HFFc6 (cell line): ENCODE measurements at places on chromosomes 16 and 17.

- H3K27me3 ChIP-seq = peaks cover 21% of the 10 kb centered on the region
- no peak for DNase-seq
- H3K4me1 ChIP-seq = peaks cover 6% of the 10 kb centered on the region; the same call in 1 of the 2 replicates
Observed at GRCh38 chr16:22815863-22816262, 1.9 kb downstream of the HS3ST2 start.

- H3K27me3 ChIP-seq = peaks cover 2% of the 10 kb centered on the region; the same call in 1 of the 2 replicates
- no peak overlapping the region for H3K27ac ChIP-seq
- DNase-seq = peak; percentile 57
- H3K36me3 ChIP-seq = no peaks in the 10 kb centered on the region
- H3K4me1 ChIP-seq = peaks cover 23% of the 10 kb centered on the region
Observed at GRCh38 chr17:8192070-8192815, 2.3 kb upstream of the BORCS6 start.

DNA sequence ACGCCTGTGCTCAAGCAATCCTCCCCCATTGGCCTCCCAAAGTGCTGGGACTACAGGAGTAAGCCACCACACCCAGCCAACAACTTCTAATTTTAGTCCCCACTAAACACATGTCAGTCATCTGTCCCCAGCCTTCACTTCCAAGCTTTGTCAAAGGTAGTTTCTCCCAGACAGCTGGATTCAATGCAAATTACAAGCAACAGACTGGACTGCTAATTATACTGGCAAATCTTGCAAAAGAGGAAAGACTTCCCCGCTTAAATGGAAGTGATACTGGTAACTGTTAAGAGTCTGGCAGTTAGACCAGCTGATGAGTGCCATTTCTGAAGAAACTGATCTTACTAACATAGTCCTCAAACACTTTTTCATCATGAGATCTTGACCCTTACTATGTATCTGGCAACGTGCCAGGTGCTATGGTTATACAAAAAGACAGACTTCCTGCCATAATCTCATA, 8.2 kb upstream of the GGA2 start:
- no peak for DNase-seq
- H3K27ac ChIP-seq = no peak overlapping the region
- no peak overlapping the region for H3K4me3 ChIP-seq
- peaks cover 35% of the 10 kb centered on the region for H3K36me3 ChIP-seq
- no peaks in the 10 kb centered on the region for H3K4me1 ChIP-seq

GRCh38 chr17:80424878-80425765, 10.2 kb downstream of the ENDOV start:
- H3K27me3 ChIP-seq = no peaks in the 10 kb centered on the region; the same call in 1 of the 2 replicates
- no peak overlapping the region for H3K4me3 ChIP-seq
- H3K36me3 ChIP-seq = peaks cover 5% of the 10 kb centered on the region; the same call in 1 of the 2 replicates

- DNase-seq = no peak
- H3K36me3 ChIP-seq = no peaks in the 10 kb centered on the region
- H3K4me1 ChIP-seq = no peaks in the 10 kb centered on the region
- no peak overlapping the region for H3K27ac ChIP-seq
- H3K4me3 ChIP-seq = no peak overlapping the region
Observed at GRCh38 chr17:83119987-83120864, 40.8 kb downstream of the METRNL start.

GRCh38 chr17:72660274-72661115, 432.0 kb downstream of the SLC39A11 start:
- no peak overlapping the region for H3K4me3 ChIP-seq
- no peak for DNase-seq
- peaks cover 11% of the 10 kb centered on the region; the same call in 1 of the 2 replicates for H3K4me1 ChIP-seq
- no peaks in the 10 kb centered on the region for H3K27me3 ChIP-seq
- no peaks in the 10 kb centered on the region for H3K36me3 ChIP-seq
- H3K27ac ChIP-seq = no peak overlapping the region

- no peaks in the 10 kb centered on the region for H3K4me1 ChIP-seq
- H3K4me3 ChIP-seq = no peak overlapping the region
- no peak for DNase-seq
Observed at GRCh38 chr16:47061204-47061603, 82.5 kb downstream of the NETO2 start.

DNA sequence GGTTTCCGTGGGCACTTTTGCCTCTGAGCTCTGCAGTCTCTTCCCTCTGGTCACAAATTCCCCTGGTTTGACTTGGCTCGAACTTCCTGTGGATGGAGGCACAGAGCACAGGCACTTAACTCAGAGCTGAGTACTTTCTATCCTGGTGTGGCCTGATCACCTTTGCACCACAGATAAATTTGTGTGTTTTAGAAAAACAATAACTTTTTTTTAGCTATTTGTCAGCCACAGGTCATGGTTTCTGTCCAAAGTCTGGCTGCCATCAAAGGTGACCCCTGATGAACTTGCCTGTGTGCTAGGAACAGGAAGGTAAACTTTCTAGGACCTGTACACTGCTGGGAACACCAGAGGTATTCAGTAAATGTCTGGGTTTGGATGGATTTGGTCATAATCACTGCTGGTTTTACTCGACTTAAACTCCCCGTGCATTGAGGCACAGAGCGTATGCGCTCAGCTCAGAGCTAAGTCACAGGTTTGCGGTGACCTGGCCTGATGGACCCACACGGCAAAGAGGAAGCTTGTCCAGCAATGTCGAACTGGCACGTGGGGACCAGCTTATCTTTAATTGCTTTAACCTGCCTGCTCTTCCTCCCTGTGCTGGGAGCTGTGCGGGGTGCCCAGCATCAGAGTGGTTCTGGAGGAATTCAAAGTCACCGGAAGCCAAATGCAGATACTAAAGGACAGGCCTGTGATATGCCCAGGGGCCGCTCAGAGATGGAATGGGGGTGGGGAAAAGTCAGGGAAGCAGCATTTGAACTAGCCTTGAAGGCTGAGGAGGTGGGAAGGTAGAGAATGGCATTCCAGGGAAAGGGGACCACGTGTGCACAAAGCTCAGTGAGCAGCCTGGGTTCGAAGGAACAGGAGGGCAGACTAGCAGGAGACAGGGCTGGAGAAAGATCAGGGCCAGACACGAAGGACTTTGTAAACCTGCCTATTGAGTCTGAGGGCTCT, 12.9 kb downstream of the SLC13A5 start:
- no peak overlapping the region for H3K4me3 ChIP-seq
- peaks cover 43% of the 10 kb centered on the region for H3K27me3 ChIP-seq
- no peak overlapping the region for H3K27ac ChIP-seq
- no peak for DNase-seq

DNA sequence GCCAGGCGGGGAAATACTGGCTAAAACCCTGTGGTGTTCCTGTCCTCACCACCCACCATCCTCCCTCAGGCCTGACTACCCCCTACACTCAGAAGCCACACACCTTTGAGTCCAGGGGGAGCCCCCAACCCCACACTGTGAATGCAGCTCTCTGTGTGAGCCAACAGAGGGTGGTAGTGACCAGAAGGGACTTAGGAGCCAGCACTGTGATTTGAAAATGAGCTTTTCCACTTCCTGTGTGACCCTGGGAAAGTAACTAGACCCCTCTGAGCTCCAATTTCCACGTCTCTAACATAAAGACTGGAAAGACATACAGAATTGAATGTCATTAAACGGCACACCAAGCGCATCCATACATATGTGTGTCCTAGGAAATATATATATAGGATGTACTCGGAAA, 58.7 kb downstream of the SDK2 start:
- H3K4me3 ChIP-seq = no peak overlapping the region

- DNase-seq = no peak
- H3K4me3 ChIP-seq = no peak overlapping the region
- no peaks in the 10 kb centered on the region for H3K4me1 ChIP-seq
Observed at GRCh38 chr17:58278661-58279015, 2.1 kb downstream of the MPO start.

- H3K36me3 ChIP-seq = peaks cover 12% of the 10 kb centered on the region; the same call in 1 of the 2 replicates
- H3K27ac ChIP-seq = no peak overlapping the region
- no peak for DNase-seq
Observed at GRCh38 chr16:88727871-88728270, 21.6 kb downstream of the CTU2 start.

- H3K36me3 ChIP-seq = no peaks in the 10 kb centered on the region; the same call in 1 of the 2 replicates
- no peak for DNase-seq
- no peaks in the 10 kb centered on the region for H3K4me1 ChIP-seq
- no peak overlapping the region for H3K27ac ChIP-seq
- no peak overlapping the region for H3K4me3 ChIP-seq
- peaks cover 2% of the 10 kb centered on the region for H3K27me3 ChIP-seq
Observed at GRCh38 chr16:79407461-79408135, 192.9 kb downstream of the MAF start.

GRCh38 chr17:16419074-16419928, 3.9 kb downstream of the TRPV2 start:
- peak; percentile 82 for DNase-seq
- H3K4me3 ChIP-seq = peak overlapping the region; percentile 75
- no peaks in the 10 kb centered on the region for H3K27me3 ChIP-seq
- H3K4me1 ChIP-seq = peaks cover 33% of the 10 kb centered on the region
- no peaks in the 10 kb centered on the region for H3K36me3 ChIP-seq
- H3K27ac ChIP-seq = peak overlapping the region; percentile 92

DNA sequence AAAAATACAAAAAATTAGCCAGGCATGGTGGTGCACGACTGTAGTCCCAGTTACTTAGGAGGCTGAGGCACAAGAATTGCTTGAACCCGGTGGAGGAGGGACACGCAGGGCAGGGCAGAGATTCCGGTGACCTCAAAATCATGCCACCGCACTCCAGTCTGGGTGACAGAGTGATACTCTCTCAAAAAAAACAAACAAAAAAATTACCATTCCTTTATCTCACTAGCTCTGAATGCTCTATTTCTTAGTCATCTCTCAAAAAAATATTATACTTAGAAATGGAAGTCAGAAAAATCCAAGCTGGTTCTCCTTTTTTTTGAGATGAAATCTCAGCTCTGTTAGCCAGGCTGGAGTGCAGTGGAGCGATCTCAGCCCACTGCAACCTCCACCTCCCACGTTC, 40.8 kb downstream of the SPOP start:
- H3K4me3 ChIP-seq = peak overlapping the region; percentile 36; the same call in 1 of the 2 replicates
- peaks cover 80% of the 10 kb centered on the region for H3K4me1 ChIP-seq
- H3K27ac ChIP-seq = peak overlapping the region; percentile 77
- H3K27me3 ChIP-seq = no peaks in the 10 kb centered on the region; the same call in 1 of the 2 replicates
- peaks cover 26% of the 10 kb centered on the region for H3K36me3 ChIP-seq
- no peak for DNase-seq

GRCh38 chr17:28118362-28118761, 75.9 kb downstream of the NLK start:
- no peaks in the 10 kb centered on the region for H3K27me3 ChIP-seq
- H3K27ac ChIP-seq = peak overlapping the region; percentile 63; the same call in 1 of the 2 replicates
- peaks cover 55% of the 10 kb centered on the region for H3K4me1 ChIP-seq
- H3K4me3 ChIP-seq = peak overlapping the region; percentile 30; the same call in 1 of the 2 replicates
- DNase-seq = no peak

GRCh38 chr17:61399131-61400065, at the start of gene TBX2:
Gene TBX2 (plus strand): TSS chr17:61399843. CDS start chr17:61400177, 334 bp downstream.
- DNase-seq = peak; percentile 93
- H3K27ac ChIP-seq = peak within 1 kb of the TSS; percentile 97
- peaks cover 39% of the 10 kb centered on the region for H3K4me1 ChIP-seq
- peak within 1 kb of the TSS; percentile 95 for H3K4me3 ChIP-seq

DNA sequence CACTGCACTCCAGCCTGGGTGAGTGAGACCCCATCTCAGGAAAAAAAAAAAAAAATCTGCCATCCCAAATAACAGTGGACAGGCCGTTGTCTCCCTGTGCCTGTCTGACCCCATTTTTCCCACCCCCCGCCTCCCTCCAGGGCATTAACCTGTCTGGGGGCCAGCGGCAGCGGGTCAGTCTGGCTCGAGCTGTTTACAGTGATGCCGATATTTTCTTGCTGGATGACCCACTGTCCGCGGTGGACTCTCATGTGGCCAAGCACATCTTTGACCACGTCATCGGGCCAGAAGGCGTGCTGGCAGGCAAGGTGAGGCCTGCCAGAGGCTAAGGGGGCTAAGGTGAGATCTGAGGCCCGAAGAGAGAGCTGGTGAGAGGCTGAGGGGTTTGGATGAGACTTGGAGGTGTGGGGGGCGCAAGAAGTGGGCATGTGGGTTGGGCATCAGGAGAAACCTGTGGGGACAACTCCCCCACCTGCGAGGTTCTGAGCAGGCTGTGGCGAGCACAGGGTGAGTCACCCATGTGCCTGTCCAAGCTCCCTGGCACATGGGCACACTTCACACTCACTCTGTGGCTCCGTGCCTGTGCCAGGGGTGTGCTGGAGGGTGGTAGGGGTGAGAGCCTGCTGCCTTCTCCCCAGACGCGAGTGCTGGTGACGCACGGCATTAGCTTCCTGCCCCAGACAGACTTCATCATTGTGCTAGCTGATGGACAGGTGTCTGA, 34.7 kb downstream of the ANKRD40 start:
- no peak for DNase-seq
- H3K4me1 ChIP-seq = peaks cover 33% of the 10 kb centered on the region
- H3K36me3 ChIP-seq = no peaks in the 10 kb centered on the region; the same call in 1 of the 2 replicates
- H3K27me3 ChIP-seq = no peaks in the 10 kb centered on the region
- H3K4me3 ChIP-seq = no peak overlapping the region

DNA sequence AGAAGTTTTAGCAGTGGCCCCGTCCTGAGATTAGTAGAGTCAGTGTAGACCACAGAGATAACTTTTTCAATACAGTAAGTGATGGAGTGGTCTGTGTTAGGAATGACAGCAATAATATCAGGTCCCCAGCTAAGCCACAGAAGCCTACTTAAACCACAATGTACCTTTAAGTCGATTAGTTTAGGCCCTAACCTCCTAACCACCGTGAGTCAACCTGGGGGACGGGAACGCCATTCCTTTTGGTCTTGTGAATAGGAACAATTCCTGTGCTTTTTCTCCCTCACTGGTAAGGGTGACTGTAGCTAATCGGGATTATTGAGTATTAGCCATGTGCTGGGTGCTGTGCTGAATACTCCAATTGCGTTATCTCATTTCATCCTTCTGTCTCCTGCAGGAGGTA, 14.0 kb downstream of the YPEL2 start:
- peaks cover 3% of the 10 kb centered on the region for H3K27me3 ChIP-seq
- H3K4me1 ChIP-seq = peaks cover 10% of the 10 kb centered on the region
- no peak overlapping the region for H3K4me3 ChIP-seq
- no peak overlapping the region for H3K27ac ChIP-seq

- peaks cover 2% of the 10 kb centered on the region for H3K27me3 ChIP-seq
- no peaks in the 10 kb centered on the region for H3K36me3 ChIP-seq
- peak overlapping the region; percentile 53 for H3K27ac ChIP-seq
- no peak overlapping the region for H3K4me3 ChIP-seq
Observed at GRCh38 chr17:59451706-59452105, 113.7 kb upstream of the DHX40 start.

GRCh38 chr17:4331614-4332013, 34.9 kb downstream of the UBE2G1 start:
- H3K4me1 ChIP-seq = peaks cover 76% of the 10 kb centered on the region
- H3K27me3 ChIP-seq = peaks cover 3% of the 10 kb centered on the region; the same call in 1 of the 2 replicates
- H3K36me3 ChIP-seq = peaks cover 8% of the 10 kb centered on the region
- H3K4me3 ChIP-seq = no peak overlapping the region
- no peak overlapping the region for H3K27ac ChIP-seq

DNA sequence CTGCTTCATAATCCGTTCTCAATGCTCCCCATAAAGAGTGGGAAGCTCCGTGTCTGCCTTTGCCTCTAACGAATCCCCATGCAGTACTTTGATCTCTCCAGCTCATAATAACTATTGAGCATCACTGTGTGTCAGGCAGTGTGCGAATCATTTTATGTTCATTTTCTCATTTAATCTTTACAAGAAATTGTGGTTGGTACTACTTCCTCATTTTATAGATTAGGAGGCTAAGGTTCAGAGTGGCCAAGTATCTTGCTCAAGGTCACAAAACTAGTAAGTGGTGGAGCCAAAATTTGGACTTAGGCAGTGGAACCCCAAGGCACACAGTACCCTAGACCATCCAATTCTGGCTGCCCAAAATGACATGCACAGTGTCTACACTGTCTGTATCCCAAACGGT, 44.8 kb downstream of the ABCC12 start:
- H3K27ac ChIP-seq = no peak overlapping the region
- no peak overlapping the region for H3K4me3 ChIP-seq
- DNase-seq = no peak
- H3K27me3 ChIP-seq = peaks cover 14% of the 10 kb centered on the region
- peaks cover 3% of the 10 kb centered on the region for H3K4me1 ChIP-seq

- no peaks in the 10 kb centered on the region for H3K27me3 ChIP-seq
- H3K36me3 ChIP-seq = no peaks in the 10 kb centered on the region
- peaks cover 32% of the 10 kb centered on the region for H3K4me1 ChIP-seq
- H3K27ac ChIP-seq = peak overlapping the region; percentile 64
Observed at GRCh38 chr16:4317532-4318450, 1.9 kb downstream of the GLIS2 start.
